ENCODE measurements at places on chromosomes 5 and 9.

GRCh38 chr5:135214897-135215616 is 181.0 kb upstream of the PITX1 start:
- no peak for DNase-seq

- peak; percentile 70 for DNase-seq
Observed at GRCh38 chr5:112779531-112779930, 41.8 kb downstream of the APC start.

- no peak for DNase-seq
Observed at GRCh38 chr5:157294407-157295091, 28.6 kb downstream of the CYFIP2 start.

DNA sequence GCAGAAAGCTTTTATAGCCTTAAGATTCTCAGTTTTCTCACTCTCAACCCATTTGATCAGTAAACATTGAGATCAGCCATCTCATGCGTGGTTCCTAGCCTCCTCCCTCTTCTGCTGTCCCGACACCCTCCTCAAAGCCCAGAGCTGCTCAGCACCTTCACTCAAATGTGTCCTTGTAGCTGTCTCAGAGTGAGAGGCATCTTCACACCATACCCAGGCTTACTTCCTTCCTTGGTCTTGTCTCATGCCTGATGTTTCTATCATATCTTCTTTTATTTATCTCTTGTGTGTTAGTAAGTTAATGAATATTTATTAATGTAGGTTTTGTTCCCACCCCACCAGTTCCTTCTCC is 72.4 kb upstream of the SNX2 start:
- no peak for DNase-seq

- DNase-seq: no peak
Observed at GRCh38 chr5:93575461-93576414, 5.3 kb downstream of the NR2F1-AS1 start.

Measured in fibroblast of skin of right biceps (primary cell).